AG10803 (cell line): ENCODE measurements at places on chromosomes 5 and 9.

- no peak for DNase-seq
Measured at GRCh38 chr9:131731644-131732043, 8.2 kb downstream of the RAPGEF1 start.

DNA sequence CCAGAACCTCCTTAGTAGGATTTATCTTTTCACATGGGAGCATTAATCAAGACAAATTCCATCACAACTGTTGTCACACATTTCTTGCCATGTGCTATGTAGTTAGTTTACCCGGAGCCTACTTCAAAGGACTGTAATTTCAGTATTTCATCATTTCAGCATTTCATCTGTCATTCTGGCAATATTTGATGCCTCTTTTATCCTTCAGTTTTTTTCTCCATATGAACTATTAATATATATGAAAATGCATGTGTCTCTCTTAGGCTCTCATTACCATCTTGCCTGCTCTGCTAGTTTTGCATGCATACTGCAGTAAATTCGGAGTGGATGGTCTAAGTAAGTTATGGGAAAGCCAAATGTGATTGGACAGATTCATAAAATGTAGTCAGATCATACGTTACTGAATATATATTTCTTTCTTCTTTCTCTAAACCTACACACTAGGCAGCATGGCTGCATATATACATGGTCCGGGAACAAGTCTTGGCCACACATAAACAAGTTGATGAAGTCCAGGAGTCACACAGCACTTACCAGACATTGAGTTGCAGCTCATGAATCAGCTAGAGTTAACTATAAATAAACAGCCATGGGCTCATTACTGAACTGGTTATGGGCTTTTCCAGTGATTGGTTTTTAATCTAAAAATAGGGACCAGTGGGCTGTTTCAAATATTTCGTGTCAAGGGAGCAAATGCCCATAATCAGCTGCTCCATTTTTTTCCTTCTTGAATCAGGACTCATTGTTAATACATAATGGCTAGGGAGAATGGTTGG is 46.6 kb downstream of the SPATA31D1 start:
- no peak for DNase-seq

DNA sequence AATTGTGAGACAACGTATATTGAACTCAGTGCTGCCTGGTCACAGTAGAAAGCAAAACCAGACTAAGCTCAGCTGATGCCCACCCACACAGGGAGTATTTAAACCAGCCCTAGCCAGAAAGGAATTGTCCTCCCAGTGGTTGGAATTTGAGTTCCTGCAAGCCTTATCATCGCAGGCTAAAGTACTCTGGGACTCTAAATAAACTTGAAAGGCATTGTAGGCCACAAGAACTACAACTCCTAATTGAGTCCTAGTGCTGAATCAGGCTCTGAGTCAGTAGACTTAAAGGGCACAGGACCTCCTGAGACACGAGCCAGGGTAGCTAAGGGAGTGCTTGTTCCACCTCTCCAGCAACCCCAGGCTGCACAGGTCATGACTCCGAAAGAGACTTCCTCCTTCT is 171.4 kb downstream of the MCTP1 start:
- DNase-seq = peak; percentile 25

- DNase-seq = peak; percentile 63
Measured at GRCh38 chr5:54742417-54742891, 224.9 kb downstream of the SNX18 start.

GRCh38 chr9:70883056-70883455 is 238.4 kb downstream of the TRPM3 start:
- DNase-seq = no peak

- peak; percentile 98 for DNase-seq
Measured at GRCh38 chr5:17185773-17186172, 31.7 kb upstream of the BASP1 start.
